RWPE1 (cell line): ENCODE measurements at places on chromosomes 6 and 20.

DNA sequence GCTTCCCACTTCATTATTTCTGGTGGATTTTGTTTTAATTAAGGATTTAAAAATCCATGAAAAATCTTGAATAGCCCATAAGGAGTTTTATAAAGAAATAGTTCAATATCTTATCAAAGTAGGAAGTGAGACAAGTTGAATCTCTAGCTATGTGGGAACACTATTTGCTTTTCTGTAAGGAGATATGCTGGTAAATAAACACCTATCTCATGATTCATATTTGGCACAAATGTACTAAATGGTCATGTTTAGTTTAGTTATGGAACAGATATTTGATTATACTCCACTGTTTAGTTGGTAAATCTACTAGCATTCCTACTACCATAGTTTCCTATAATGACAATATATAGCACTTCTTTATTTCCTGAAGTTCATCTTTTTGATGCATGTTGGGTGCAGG is 239.9 kb upstream of the CEP162 start:
- DNase-seq: peak; percentile 9

DNA sequence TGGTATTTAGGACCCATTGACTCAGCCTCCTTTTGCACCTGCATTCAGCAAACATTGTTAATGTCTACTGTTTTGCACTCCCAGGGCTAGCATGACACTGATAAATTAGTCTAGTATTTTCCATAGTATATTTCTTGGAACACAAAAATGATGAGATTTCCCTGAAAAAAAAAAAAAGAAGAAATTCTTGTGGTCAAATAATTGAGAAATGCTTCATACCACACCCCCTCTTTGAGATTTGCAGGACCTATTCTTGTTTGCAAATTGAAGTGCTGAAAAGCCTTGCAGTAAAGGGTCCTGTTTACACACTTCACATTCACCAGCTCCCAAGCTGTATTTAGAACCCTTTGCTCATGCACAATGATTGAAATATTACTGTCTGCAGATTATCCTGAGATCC is 36.3 kb upstream of the CLIC5 start:
- no peak for DNase-seq

DNA sequence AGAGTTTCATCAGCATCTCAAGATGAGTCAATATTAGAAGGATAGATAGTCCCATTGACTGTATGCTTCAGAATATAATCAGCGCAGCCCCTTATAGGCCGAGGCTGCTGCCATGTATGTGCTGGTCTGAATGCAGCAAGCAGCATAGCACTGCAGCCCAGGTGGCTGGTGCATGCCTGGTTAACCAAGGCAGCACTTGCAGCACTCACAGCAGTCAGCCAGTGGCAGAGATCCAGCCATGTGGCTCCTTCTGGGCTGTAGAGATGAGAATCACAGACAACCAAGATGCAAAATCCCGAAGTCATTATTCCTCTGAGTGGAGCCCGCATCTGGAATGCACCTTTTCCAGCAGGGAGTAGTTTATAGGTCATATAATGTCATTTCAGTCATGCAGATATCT is 251.9 kb downstream of the UST start:
- no peak for DNase-seq

DNA sequence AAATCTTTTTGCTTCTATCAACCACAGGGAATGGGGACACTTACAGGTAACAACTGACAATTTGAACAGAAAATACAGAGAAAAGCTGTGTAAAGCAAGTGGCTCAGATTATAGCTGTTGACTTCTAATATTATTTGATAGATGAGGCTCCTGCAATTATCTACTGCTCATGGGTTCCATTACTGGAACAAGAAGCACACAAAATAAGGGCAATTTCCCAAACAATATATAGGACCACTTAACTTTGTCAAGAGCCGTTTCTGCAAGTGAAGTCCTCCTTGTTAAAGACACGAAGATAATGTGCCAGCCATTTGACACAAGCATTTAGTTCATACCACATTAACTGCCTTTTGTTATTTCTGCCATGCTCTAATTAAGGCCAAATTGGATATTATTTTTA is 315.5 kb upstream of the ARID1B start:
- DNase-seq: no peak

GRCh38 chr20:32064667-32065066 is 12.6 kb downstream of the HCK start:
- no peak for DNase-seq

DNA sequence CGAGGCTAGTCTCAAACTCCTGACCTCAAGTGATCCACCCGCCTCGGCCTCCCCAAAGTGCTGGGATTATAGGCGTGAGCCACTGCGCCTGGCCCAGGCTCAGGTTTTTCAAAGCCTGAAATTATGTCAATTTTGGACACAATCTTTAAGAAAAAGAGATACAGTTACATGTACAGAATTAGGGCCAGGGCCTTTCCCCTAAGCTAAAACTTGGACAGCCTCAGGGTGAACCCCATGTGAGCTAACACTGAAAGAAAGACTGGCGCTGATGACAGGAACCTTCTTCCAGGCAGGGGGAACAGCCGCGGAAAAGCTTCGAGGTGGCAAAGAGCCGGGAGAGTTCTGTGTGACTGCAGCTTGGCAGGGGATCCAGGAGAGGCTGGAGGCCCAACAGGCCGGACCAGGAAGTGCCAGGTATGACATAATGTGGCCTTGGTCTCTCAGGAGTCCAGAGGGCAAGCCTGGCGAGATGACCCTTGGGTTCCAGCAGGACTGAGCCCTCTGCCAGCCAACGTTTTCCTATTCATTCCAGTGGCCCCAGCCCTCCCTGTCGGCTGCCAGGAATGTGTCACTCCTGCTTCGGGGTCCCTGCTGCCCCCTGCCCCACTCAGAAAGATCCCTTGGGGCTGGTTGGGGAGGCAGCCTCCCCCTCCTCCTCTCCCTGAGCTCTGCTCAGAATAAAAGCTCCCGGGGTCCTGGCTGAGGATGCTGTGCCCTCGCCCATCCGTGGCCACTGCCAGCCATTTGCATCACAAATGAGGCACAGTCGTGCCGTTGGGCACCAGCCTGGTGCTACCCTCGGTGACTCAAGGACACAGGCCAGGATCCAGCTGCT is 37.3 kb downstream of the RBM38 start:
- no peak for DNase-seq

DNA sequence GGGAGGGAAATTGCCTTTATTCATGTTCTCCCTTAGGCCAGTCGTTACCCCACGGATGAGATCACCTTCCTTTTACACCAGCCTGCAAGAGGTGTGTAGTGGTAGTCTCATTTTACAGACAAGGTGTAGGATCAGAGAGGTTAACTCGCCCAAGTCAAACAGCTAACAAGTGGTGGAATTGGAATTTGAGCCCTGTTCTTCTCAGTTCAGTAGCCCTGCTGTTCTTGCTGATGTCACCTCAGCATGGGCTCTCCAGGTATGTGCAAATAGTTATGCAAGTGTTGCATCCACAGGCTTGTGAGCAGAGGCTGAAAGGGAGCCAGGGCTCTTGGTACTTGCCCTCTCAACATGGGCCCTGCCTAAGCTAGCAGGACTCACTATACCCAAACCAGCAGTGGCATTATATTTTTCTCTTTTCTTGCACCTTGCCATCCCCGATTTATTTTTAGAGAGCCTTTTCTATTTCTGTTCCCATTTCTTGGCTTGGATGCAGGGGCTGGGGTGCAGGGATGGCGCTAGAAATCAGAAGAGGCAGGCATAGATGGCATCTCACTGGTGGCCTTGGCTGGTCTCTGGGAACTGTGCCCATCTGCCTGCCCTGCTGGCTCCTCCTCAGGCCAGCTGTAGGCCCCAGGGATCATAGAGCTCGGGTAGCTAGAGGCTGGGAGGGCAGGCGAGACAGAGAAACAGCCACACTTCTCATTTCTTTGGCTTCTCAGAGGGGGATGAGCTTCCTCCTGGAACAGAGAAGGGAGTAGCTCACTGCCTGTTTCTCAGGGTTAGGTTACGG is 18.2 kb downstream of the PPARD start:
- DNase-seq: no peak

DNA sequence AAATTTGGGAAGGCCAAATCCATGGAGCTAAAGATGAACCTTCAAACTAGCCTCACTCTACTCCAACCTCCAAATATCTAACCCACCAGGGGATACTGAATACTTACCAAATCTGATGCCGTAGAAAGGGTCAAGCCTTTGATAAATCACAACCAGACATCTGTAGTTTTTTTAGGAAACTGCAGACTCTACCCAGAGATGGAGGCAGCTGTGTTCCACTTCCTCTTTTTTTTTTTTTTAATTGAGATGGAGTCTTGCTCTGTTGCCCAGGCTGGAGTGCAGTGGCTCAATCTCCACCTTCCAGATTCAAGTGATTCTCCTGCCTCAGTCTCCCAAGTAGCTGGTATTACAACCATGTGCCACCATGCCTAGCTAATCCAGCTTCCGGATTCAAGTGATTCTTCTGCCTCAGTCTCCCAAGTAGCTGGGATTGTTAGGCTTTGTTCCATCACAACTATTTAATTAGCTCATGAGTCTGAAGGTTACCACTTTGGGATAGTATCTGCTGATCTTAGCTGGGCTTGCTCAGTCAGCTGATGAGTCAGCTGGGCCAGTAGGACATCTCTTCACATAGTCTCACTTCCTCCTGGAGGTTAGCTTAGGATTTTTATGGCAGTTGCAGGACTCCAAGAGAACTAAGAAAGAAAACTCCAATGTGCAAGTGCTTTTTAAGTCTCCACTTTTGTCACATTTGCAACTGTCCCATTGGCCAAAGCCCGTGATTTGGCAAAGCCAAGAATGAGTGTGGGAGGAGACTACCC is 13.3 kb downstream of the FRK start:
- no peak for DNase-seq

- no peak for DNase-seq
These were observed 131.1 kb downstream of the TBXT start for GRCh38 chr6:166036316-166037095.

GRCh38 chr20:38534756-38535155 is 46.2 kb upstream of the ADIG start:
- DNase-seq: no peak

DNA sequence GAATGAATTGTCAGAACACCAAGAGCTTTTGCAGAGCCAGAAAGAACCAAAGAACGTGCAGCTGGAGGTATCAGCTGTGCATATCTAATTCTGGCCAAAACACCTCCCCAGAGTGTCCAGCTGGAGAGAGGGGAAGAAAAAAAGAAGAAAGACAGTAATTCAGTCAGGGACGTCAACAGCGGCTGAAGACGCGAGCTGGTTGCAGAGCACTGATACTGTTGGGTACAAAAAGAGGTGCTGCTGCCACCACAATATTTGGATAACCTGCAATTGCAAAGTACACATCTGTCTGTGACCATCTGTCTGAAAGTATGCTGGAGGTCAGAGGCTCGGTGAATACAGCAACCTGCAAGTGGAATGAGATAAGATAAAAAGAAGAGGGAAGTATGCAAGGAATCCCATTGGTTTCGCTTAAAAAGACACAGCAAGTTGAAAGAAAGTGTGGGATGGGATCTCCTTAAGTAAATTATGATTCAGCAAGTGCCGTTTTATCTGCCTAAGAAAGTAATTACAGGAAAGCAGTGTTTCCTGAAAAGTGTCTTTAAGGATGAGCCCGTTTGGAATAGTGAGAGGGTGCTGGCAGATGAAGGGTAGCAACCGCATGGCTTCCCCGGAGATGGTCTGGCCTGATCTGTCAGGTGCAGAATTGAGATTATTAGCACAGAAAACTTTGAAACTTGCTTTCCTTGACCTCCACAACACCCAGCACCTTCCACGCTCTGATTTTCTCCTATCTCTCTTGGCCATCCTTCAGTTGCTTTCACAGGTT is 189.9 kb upstream of the PRDM1 start:
- DNase-seq: no peak

DNA sequence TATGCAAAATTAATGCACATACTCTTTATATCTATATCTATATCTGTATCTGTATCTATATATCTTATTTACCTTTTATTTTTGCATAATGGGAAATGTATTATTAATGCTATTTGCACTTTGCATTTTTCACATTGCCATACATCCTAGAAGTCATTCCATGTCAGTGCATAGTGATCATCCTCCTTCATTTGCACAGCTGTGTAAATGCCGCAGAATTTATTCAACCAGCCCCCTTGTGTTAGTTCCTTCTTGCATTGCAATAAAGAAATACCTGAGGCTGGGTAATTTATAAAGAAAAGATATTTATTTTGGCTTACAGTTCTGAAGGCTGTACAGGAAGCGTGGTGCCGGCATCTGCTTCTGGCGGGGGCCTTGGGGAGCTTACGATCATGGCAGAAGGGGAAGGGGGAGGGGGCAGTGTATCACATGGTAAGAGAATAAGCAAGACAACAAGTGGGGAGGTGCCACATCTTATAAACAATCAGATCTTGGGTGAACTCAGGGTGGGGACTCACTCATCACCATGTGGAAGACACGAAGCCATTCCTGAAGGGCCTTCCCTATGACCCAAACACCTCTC is 101.9 kb upstream of the RNF24 start:
- no peak for DNase-seq

GRCh38 chr6:163705923-163706322 is 291.4 kb downstream of the QKI start:
- DNase-seq: no peak

GRCh38 chr6:5946181-5946580 is 60.5 kb downstream of the NRN1 start:
- no peak for DNase-seq

- DNase-seq: no peak
These were observed 3.1 kb downstream of the BMP6 start for GRCh38 chr6:7728855-7729590.

DNA sequence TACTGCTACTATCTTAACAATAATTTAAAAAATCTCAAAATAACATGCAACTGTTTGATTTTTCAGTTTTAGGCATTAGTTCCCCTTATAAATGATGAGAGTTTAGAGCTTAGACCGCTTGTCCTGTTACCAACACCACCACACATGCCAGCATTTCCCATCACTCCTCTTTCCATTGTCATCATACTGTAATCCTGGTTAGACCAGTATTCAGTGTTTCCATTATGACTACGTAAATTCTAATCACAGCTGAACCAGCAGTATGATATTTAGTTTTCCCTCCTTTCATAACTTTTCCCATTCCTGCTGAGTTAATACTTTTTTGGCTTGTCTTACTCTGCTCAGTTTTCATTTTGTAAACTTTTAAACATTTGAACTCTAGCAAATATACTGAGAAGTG is 12.2 kb upstream of the TBC1D20 start:
- no peak for DNase-seq

DNA sequence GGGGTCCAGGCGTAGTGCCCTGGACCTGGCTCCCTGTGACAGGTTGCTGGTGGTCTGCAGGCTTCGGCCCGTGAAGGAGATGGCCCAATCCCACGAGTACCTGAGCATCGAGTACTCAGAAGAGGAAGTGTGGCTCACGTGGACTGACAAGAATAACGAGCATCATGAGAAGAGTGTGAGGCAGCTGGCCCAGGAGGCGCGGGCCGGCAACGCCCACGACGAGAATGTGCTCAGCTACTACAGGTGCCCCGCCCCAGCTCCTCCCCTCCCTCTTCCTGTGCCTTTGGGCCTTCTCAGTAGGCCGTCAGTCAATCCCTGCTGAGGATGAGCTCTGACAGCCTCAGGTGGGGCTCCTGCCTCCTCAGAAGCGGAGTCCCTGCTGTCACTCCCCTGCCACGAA is 42.6 kb downstream of the UQCC2 start:
- peak; percentile 95 for DNase-seq
